ENCODE measurements at places on chromosomes 11 and 22. TPM values are rescaled to one million over a fixed set of nuclear protein-coding genes. Genes with fewer than 3 reads are reported as not detected.

OR4C12 gene
- not detected for total RNA-seq

BIK gene
- 9.9 TPM for total RNA-seq

ARHGAP8 gene
- 15.6 TPM for total RNA-seq

TLCD5 gene
- 3.3 TPM for total RNA-seq

ZBED5 gene
- 19.8 TPM for total RNA-seq

SEPTIN3 gene
- total RNA-seq = 0.08 TPM

NLRP6 gene
- not detected for total RNA-seq

APOBEC3G gene
- 8.4 TPM for total RNA-seq

SNX15 gene
- total RNA-seq = 18.7 TPM
